ENCODE measurements at places on chromosomes 4 and X.

GRCh38 chr4:81422595-81422994, 49.1 kb downstream of the RASGEF1B start:
- DNase-seq, result no peak

- DNase-seq, result no peak
Observed at GRCh38 chrX:39242187-39242586, 440.9 kb downstream of the MID1IP1 start.

GRCh38 chrX:39652336-39652735, 445.4 kb downstream of the BCOR start:
- no peak for DNase-seq

GRCh38 chrX:20665481-20665880, 398.8 kb upstream of the RPS6KA3 start:
- DNase-seq, result no peak

DNA sequence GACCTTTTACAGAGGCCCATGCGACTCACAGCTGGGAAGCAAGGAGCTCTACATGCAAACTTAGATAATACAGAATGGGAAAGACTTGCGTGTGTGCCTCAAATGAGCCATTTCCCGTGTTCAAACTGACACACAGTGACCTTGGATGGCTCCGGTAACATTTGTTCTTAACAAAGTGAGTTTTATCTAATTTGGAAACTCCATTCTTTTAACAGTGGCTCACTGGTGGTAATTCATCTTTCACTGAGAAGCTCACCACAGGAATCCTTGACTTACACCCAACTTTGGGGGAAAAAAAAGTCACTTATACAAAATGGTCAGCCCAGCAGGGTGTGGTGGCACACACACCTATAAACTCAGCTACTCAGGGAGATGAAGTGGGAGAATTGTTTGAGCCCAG, 190.6 kb downstream of the LDB2 start:
- DNase-seq, result no peak

GRCh38 chrX:39895218-39896110, 202.3 kb downstream of the BCOR start:
- DNase-seq, result no peak

- no peak for DNase-seq
Observed at GRCh38 chr4:88291003-88291402, 6.6 kb upstream of the PPM1K start.

DNA sequence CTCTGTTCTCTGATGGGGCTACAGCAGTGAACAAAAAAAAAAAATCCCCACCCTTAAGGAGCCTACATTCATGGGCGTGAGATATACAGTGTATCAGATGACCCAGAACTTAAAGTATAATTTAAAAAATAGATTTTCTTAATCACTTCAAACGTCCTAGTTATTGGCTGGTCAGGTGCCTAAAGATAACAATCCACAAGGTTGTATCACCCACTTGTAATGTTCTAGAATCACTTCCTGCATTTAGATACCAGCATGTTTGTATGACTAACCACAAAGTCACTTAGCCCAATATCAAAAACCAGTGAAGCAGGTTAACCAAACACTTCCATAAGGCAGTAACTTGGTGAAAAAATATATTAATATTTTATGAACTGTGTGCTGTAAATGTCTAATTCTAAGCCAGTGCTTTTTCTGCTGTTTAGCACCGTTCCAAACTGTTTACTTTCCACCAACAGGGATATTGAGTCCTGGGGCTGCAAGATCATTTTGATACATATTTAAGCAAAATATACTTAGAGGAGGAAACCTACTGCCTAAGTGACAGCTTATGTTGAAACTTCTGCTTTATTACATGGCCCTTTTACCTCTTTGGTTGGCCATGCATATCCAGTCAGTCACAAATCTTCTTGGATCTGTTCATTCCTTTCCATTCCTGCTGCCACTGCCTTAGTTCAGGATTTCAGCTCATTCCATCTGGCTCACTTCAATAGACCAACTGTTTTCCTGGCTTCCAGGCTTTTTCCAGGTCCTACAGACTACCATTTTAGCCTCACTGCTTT, 43.3 kb downstream of the CD40LG start:
- no peak for DNase-seq

- DNase-seq, result no peak
Observed at GRCh38 chr4:57190601-57191481, 80.7 kb upstream of the IGFBP7 start.

DNA sequence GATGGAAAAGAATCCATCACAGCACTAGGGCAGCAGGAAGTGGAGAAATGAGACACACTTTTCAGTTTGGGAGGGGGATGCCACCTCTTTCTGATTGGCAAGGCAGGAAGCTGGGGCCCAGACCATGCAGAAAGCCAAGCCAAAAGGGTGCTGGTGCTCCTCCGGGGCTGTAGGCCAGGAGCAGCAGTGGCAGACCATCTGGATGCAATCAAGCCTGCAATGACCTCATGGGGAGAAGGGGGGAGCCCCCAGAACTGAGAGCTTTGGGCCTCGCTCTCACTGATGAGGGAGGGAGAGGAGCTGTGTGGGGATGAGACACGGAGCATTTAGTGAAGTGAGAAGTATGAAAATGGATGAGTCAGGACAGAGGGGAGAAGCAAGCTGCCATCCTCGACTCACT, 141.3 kb upstream of the NALF2 start:
- no peak for DNase-seq

GRCh38 chr4:56743550-56743949, 62.5 kb upstream of the HOPX start:
- DNase-seq, result no peak

DNA sequence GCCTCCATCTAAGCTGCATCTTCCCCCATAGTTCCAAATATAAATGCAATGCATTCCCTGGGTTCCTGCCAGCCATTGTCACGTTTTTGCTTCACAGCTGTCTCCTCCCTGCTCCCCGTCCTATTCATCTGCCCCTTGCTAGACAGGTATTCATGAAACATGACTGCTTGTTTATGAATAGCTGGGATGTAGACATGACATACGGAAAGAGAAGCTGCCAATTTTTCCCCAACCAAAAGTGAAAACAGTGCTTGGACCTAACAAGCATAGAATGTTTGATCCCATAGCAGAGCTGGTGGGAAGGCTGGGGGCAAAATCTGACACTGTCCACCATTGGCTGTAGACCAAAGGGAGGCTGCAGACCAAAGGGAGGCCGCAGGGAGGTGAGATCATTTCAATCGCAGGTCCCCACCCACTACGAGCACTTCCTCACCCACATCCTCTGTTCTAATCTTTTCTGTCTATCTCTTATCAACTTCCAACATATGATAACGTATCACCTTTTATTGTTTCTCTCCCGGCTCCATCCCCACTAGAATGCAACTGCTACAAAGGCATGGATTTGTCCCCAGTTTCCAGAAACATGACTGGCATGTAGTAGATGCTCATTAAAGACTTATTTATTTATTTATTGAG, 8.5 kb upstream of the GYG2 start:
- DNase-seq, result no peak

DNA sequence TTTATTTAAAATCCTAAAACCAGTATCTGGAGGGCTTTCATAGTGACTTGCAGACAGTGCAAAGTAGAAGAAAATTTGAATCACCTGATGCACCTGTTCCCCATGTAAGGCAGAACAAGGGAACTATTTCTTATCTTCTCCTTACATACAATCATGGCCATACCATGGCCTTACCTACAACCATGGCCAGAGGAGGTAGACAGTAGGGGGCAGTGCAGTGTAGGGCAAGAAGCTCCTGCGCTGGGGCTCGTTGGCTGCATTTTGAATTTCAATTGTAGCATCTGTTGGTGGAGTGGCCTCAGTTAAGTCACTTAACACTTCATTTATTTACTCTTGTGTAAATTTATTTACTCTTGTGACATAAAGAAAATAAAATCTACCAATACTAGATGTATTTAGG, 33.0 kb downstream of the GALNTL6 start:
- DNase-seq, result no peak

GRCh38 chr4:30719454-30720020, 632 bp upstream of the PCDH7 start:
- DNase-seq, result no peak
